Mammary epithelial cell (primary cell): ENCODE measurements at places on chromosomes 11 and 22. TPM values are rescaled to one million over a fixed set of nuclear protein-coding genes. Genes with fewer than 3 reads are reported as not detected.

CCDC179 gene
- total RNA-seq: not detected in 2 replicates

- DNase-seq: no peak
Measured at GRCh38 chr22:46641811-46642266, 21.7 kb downstream of the GRAMD4 start.

DNA sequence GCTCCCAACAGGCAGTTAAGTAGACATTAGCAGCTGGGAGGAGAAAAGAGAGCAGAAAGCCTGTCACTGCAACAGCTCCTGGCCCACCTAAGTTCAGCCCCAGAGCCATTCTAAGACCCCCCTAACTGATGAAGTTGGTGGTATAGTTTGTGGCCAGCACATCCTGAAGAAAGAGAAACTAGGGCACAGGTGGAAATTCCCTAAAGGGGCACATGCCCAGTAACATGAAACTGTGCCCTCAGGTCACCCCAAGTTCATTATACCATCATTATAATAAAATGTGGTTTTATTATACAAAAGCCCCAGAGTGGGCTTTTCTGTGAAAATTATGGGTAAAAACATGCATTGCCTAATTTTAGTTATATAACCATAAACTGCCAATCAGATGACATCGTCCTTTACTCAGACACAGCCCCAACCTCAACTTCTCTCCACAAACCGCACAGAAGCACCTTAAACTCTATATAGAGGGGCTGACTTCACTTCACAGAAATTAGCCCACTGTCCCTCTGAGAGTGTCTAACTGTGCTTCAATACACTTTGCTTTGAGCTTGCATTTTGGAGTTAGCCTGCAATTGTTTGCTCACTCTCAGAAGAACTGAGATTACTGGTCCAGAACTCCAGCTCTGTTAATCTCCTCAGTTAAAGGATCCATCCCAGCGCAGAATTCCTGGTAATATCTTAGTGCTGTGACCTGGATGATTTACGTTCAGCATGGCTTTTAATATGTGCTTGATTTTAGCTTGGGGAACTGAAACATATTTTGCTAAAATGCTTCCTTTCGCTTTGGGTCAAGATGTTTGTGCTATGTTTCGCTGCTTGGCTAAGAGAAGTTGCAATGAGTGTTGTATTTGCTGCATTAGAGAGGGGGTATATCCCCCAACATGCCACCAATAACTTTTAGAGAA lies 1.8 kb upstream of the APOL3 start:
- DNase-seq: no peak

- no peak for DNase-seq
Measured at GRCh38 chr22:30889268-30889995, 79.1 kb downstream of the MORC2 start.

- no peak for DNase-seq
Measured at GRCh38 chr11:120652705-120653335, 141.3 kb downstream of the GRIK4 start.

- DNase-seq: no peak
Measured at GRCh38 chr11:118068206-118068944, 8.5 kb upstream of the TMPRSS4 start.

DNA sequence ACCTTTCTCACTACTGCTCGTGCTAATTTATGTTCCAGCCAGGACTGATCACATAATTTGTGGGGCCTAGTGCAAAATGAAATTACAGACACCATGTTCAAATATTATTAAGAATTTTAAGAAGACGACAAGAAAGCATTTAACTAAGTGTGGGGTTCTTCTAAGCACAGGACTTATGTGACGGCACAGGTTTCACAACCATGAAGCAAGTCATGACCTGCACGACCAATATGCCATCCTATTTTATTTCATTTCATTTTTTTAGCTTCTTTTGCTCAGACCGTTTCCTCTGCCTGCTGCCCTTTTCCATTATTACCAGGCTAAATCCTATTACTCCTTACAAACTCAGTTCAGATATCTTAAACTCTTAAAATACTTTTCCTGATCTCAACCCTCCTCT lies 462.5 kb downstream of the AASDHPPT start:
- DNase-seq: peak; percentile 32
